Stimulated activated CD4-positive, alpha-beta T cell treated with anti-CD3 and anti-CD28 coated beads, Interleukin-4, amount 100 ng/mL, for 1 hour (primary cell): ENCODE measurements at places on chromosomes 12 and 14.

- DNase-seq = no peak
Observed at GRCh38 chr14:71833476-71833875, 98.8 kb upstream of the RGS6 start.

DNA sequence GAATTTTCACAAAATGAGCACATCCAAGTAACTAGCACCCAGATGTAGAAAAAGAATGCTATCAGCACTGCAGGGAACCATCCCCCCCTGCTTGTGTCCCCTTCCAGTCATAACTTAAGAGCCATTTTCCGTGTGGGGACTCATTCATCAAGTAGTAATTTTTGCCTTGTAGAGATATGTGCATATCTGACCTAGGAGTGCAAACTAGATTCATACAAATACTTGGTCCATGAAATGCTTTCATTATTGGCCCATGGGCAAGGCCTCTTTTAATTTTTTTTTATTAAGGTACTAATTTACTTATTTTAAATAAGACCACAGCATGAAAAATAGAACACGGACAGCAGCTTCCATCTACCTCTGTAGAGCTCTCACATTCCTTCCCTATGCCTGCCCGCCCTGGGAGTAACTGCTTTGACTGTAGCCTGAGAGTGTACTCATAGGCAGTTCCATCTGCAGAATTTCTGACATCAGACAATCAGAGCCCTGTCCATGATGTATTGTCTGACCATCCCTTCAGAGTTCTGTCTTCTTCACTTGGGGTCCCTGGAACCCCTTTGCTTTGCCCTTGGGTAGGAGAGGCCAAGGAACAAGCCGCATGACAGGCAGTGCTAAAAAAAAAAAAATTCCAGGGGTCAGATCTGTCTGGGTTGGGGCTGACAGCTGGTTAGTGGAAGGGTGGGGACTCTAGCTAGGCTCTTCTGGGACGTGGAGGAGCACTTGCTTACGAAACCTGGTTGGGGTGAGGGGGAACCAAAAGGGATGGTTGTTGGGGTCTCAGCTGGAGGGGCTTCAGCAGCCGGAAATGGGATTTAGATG lies 131.7 kb downstream of the C12orf75 start:
- DNase-seq = no peak

- DNase-seq = no peak
Observed at GRCh38 chr12:123960856-123961255, 11.8 kb downstream of the CCDC92 start.

- DNase-seq = no peak
Observed at GRCh38 chr12:79151956-79152355, 287.4 kb downstream of the SYT1 start.

- no peak for DNase-seq
Observed at GRCh38 chr12:45269412-45269751, 53.5 kb downstream of the ANO6 start.

GRCh38 chr12:96176575-96176974 lies 17.6 kb upstream of the ELK3 start:
- no peak for DNase-seq

DNA sequence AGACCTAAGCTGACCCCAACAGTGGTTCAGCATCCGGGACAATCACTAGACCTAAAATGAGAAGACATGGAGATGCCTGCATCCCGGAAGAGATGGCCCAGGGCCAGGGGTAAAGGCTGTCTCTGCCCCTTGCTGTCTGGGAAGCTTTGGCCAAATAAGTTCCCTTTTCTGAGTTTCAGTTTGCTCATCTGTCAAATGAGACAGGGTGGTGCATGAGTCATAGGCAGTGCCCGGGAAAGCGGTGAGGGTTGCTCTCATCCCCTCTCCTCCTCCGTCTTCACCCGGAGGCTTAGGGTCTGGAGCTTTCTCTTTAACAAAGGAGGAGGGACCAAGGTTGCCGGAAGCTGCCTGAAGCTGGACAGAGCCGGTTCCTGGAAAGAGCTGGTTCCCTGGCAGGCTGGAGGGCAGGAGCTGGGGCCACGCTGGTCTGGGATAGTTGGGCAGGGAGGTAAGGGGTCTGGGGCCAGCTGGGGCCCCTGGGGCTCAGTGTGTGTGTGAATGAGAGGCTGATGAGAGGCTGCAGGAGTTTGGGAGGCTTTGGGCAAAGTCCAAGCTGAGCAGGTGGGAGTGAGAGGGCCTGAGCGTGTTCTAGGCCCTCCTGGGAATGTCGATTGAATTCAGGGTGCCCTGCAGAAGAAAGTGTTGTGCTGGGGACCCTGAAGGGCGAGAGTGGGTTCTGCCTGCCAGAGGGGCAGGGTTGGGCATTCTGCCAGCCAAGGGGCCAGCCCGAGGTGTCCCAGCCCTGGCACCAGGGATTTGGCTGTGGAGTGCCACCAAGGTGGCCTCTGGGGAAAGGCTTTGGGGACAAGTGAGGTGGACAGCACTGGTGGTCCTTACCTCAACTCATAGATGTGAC lies at the start of gene SDSL:
SDSL (plus strand) TSS at position 351 of the 856 bp plus-strand sequence. CDS start 5,603 bp downstream, outside the sequence.
- DNase-seq = no peak

GRCh38 chr14:74077401-74077800 lies 6.9 kb downstream of the ALDH6A1 start:
- no peak for DNase-seq

DNA sequence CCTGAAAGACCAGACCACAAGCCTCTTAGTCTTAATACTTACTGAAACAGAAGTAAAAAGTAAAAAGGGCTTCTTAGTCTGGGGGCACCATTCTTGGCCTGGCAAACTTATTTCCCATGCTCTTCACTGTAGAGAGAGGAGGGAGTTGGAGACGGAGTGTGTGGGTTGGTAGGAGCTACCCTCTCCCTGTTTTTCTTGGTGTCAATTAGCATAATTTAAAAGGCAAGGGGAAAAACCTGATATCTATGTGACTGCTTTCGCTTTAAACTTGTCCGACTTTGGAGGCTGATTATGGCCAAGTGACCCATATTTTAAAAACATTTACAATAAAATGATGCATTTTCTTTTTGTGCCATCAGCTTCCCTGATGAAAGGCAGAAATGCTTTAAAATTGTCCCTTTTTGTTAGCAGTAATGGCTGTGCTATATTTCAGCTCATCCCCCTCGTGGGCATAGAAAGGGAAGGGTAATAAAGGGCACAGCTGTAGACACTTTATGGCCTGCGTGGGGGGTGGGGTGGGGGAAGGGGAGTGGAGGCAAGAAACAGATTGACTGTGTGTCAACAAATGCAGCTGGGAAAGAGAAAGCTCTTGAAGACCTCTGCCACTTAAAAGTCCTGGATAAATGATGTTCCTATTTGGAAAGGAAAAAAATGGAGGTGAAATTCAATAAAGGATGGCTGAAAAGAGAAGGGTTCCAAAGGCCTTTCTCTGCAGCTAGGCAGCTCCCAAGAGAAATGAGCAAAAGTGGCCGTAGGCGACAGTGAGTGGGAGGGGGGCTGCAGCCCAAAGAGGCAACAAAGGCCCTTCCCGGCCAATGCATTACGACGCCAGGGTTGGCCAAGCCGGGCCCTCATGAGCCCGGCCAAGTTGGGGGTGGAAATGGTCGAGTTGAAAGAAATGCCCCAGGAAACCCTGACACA lies 57.5 kb upstream of the TMEM263 start:
- DNase-seq = no peak

GRCh38 chr12:15453613-15454012 lies 131.3 kb downstream of the PTPRO start:
- DNase-seq = no peak

- no peak for DNase-seq
Observed at GRCh38 chr14:96705422-96706092, 91.6 kb upstream of the VRK1 start.

GRCh38 chr12:25997201-25997963 lies 38.9 kb downstream of the RASSF8 start:
- no peak for DNase-seq

GRCh38 chr12:4046495-4046840 lies 173.3 kb upstream of the PARP11 start:
- DNase-seq = no peak

GRCh38 chr12:47066278-47067025 lies 13.0 kb upstream of the PCED1B start:
- DNase-seq = no peak

DNA sequence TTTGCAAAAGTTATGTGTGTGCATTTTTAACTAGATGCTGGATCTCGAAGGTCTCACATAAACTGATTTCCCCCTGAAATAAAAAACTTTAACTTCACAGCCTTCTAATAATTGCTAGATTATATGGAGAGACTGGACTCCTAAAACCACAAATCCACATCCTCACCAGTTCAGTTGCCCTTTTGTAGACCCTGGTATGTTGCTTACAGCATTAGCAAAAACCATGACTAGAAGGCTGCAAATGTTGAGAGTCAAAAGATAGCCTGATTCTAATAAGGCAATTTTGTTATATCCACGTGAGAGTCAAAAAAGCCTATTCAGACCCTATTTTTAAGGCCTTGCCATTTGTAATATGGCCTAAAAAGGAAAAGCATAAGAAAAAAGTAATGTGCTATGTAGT lies 37.4 kb downstream of the RASSF8 start:
- DNase-seq = no peak

DNA sequence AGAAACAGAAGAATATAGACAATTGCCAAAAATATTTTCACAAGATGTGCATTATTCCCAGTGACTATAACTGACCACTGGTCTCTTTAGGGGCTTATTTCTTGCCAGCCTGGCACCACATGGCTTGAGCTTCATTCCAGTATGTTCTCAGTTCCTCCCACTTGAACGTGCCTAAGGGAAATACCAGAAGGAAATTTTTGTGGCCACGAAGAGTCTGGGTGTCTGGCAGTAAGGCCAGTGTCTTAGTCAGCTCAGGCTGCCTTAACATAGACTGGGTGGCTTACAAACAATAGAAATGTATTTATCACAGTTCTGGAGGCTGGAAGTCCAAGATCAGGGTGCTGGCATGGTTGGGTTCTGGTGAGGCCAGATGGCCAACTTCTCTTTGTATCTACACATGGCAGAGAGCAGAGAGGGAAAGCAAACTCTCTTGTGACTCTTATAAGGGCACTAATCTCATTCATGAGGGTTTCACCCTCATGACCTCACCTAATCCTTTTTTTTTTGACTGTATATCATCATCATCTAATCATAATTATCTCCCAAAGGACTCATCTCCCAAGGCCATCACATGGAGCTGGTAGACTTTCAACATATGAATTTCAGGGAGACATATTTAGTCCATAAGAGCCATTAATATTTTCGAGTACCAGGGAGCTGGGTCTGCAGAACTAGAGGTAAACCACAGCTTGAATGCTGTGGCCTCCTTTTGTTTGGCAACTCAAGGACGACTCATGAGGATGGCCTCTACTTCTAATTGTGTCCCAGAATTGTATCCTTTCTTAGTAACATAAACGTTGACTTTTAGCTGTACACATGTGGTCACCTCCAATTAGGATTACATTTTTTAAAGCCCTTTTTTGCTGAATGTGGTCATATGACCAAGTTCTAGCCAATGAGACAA lies 5.1 kb upstream of the SMOC1 start:
- DNase-seq = no peak

- no peak for DNase-seq
Observed at GRCh38 chr12:103387385-103387784, 108.4 kb downstream of the C12orf42 start.

DNA sequence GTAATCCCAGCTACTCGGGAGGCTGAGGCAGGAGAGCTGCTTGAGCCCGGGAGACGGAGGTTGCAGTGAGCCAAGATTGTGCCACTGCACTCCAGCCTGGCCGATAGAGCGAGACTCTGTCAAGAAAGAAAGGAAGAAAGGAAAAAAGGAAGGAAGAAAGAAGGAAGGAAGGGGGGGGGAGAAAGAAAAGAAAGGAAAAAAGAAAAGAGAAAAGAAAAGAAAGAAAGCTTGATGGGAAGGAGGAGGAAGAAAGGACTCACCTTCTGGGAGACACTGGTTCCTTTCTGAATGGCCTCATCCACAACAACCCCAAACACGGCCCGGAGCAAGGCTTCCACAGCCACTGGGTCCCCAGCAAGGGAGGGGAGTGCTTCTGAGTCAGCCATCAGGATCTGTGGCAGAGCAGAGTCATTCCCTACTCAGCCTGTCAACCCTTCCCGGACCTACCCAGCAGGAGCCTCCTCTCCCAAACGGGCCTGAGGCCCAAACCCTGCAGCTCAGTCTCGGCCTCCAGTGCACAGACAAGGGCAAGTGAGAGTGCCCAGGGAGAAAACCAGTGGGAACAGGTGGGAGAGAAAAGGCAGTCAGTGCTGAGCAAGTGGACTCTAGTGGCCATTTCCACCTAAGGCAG lies 7.3 kb upstream of the ZNF740 start:
- DNase-seq = no peak

GRCh38 chr12:24121911-24122310 lies 172.4 kb upstream of the SOX5 start:
- no peak for DNase-seq
